ENCODE measurements at places on chromosomes 7 and 10. TPM values are rescaled to one million over a fixed set of nuclear protein-coding genes. Genes with fewer than 3 reads are reported as not detected.

The GRK5 gene
- 1.5 TPM for total RNA-seq

The STRIP2 gene
- 100 TPM for total RNA-seq

DNA sequence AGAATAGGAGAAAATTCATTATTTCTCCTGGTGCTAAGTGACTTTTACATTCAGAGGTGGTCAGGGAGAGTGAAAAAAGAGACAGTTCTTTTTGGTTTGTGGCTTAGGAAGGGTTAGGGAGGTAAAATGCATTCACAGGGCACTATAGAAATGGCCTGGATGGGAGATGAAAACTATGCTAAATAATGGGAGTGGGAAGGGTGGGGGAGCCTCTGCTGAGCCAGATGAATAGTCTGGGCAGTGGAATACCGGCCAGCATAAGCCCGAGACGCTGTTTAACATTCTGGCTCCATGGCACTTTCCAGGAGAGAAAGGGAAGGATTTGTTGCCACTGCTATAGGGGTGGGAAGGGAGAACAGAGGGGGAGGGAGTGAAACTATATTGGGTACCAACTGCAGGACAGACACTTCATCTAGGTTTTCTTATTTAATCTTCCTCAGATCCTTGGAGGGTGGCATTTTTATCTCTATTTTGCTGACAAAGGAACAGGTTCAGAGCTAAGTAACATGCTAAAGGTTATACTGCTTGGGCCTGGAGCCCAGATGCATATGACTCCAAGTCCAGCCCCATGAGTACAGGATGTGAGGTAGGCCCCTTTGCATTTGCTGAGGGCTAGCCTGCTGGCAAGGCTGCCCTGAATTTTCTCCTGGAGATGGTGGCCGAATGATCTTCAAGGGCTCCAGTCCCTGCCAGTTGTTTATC lies 372.4 kb downstream of the CCSER2 start:
- no peak for DNase-seq

DNA sequence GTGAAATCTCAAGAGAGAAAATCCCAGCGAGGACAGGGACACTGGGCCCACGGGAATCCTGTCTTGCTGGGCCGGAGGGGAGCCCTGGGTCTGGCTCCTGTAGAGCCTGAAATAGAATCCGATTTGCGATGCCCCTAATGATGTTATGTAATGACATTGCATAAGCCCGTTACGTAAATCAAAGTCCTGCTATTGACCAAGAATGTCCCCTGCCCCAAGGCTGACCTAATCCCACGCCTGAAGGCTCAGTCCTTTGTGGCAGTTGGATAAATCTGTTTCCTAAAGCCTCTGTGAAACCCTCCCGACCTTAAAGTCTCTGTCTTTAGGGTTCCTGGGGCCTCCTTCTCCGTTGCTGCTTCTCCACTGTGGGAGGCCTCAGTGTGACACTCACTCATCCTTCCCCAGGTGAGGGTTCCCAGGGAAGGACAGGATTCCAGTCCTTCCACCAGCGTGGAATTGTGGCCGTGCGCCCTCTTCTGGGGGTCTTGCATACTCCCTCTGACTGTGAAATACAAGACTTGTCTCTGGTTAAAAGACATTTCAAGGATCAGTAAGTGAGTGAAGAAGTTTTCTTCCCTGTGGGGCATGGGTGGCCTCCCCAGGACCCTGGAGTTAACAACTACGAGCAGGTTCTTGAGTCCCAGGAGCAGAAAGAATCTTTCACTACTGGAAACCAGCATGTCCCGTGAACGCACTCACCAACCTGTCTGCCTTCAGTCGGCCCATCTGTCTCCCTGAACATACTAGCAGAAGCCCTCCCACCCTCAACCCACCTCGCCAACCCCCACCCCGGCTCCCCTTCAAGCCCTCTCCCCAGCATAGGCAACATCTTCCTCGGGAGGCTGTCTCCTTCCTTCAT lies 19.8 kb downstream of the ZNF467 start:
- DNase-seq, result no peak

DNA sequence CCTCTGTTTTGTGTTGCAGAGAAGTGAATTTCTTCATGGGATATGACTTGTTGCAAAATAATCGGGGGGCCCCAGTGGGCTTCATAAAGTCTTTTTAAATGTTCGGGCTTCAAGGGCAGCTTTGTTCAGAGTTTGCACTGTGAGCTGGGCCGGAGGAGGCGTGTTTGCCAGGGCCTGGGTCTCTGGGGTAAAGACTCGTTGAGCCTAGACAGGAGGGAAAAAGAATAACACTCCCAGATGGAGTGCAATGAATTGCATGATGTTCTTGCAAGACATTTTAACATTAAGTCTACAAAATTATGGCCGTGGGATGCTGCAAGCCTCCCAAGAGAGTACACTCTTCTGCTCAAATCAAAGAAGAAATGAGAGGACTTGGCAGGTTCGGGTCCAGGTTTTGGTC lies 23.6 kb downstream of the BMPER start:
- no peak for DNase-seq

DNA sequence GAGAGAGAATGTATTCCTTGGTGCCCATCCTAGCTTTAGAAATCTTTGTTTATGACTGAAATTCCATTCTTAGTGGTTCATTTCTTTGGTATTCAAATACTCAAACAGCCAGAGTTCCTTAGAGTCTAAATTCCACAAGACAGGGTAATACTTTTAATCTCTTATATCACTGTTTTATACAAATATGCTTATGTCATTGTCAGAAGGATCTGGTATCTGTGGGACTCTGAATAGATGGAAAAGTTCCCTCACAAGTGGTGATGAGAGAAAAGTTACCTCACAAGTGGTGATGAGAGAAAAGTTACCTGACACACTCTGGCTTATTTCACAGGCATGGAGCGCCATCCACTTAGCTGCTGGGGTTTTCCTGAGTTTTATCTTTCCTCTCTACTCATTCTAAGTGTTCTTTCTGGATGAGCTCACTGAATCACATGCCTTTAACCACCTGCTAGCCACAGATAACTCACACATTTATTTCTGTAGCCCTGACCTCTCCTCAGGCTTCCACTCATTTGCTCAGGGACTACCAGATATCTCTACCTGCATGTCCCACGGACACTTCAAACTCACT lies 784.0 kb downstream of the SUGCT start:
- peak; percentile 65 for DNase-seq

All from LHCN-M2 (cell line).